ENCODE measurements at places on chromosomes 2 and 18.

- DNase-seq, result no peak
Measured at GRCh38 chr2:218229239-218229638, 12.2 kb downstream of the ARPC2 start.

DNA sequence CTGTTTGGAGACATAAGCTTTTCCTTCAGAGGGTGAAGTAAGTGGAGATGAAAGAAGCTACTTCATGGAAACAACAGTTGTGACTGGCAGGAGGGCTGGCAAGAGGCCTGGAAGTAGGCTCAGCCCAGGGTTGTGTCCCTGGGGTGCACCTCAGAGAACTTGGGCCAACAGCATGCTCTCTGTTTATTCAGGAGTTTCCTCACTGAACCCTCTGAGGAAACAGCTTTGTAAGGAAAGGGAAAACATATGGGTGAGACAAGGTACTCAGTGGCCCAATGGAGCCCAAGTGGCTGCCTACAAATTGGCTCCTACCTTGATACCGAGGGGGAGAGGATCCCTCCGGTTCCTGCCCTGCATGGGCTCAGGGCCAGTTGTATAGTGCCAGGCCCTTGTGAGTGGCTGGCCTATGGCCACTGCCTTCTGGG is 115.5 kb upstream of the ITGA6 start:
- no peak for DNase-seq

- no peak for DNase-seq
Measured at GRCh38 chr18:2027756-2028155, 543.5 kb downstream of the METTL4 start.

- DNase-seq, result peak; percentile 6
Measured at GRCh38 chr18:42706618-42707017, 408.9 kb downstream of the RIT2 start.

DNA sequence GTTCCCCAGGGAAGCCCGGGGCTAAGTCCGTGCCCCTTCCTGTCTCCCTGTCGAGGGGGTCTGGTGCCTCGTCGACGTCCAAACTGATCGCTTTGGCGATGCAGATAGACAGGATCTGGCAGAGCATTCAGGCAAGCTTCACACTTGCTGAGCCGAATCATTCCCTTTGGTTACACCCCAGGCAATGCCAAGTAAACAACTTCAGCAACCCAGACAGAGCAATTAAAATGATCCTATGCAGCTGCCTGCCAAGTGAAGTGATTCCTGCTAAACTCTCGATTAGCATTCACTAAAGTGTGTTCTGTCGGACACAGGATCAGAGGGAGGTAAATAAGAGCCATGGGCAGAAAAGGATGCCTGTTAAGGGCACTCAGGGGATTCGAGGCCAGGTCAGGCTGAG is 108.2 kb upstream of the RAB12 start:
- DNase-seq, result no peak

- DNase-seq, result no peak
Measured at GRCh38 chr2:100619951-100620350, 57.2 kb downstream of the PDCL3 start.

- DNase-seq, result no peak
Measured at GRCh38 chr2:37653805-37654378, 17.6 kb downstream of the CDC42EP3 start.

GRCh38 chr2:61443342-61444041 is 27.4 kb downstream of the USP34 start:
- peak; percentile 96 for DNase-seq

- DNase-seq, result peak; percentile 52
Measured at GRCh38 chr2:206164261-206164862, 4.7 kb downstream of the EEF1B2 start.

DNA sequence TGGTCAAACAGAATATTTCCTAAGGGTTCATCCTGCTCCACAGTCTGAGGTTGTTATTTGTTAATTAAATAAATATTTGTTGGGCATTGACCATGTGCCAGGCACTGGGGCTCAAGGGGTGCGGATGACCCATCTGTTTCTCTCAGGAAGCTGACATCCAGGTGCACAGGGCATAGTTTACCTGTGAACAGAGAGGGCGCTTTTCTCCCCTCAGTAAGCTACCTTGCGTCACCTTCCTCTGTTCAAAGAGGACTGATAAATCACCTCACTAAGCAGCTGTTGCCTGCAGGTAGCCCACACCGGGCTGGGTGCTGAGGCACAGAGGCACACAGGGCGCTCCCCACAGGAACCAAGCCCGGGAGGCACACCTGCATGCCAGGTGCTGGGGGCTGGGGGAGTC is 41.6 kb downstream of the SH3RF3 start:
- DNase-seq, result peak; percentile 24

- DNase-seq, result peak; percentile 60
Measured at GRCh38 chr2:239461291-239462190, 60.7 kb upstream of the HDAC4 start.

DNA sequence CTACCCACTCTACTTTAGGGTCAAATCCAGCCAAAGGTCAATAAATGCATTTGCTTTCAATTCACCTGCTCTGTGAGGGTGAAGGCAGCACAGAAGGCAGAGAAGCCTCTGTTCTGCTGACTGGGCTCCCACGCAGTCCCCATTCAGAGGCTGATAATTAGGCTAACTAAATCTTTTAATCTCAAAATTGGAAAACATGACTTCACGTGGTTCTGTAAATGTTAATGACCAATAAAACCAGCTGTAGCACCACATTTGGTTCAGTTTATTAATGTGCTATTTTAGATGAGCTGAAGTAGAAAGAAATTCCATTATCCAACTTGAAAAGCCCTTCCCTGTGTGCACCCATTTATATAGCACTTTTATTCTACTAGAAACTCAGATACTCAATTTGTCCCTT is 310.6 kb downstream of the C1D start:
- DNase-seq, result no peak

GRCh38 chr2:236720974-236721540 is 151.4 kb downstream of the ACKR3 start:
- no peak for DNase-seq

DNA sequence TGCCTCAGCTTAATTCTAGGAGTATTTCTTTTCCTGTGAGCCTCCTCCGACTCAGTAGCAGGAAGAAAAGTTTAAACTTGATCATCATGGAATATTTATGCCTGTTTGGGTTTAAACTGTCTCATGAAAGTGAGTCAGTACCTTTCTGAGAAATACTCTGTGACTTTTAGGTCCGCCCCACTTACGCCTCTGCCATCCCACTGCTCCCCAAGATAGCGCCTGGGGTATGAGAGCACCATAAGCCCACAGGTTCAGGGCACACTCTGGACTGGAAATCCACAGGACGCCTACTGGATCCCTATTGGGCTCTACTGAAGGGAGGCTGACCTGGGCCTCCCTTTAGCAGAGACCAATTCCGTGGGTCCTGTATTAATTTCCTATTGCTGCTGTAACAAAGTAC is 175.8 kb upstream of the CDH20 start:
- DNase-seq, result no peak

DNA sequence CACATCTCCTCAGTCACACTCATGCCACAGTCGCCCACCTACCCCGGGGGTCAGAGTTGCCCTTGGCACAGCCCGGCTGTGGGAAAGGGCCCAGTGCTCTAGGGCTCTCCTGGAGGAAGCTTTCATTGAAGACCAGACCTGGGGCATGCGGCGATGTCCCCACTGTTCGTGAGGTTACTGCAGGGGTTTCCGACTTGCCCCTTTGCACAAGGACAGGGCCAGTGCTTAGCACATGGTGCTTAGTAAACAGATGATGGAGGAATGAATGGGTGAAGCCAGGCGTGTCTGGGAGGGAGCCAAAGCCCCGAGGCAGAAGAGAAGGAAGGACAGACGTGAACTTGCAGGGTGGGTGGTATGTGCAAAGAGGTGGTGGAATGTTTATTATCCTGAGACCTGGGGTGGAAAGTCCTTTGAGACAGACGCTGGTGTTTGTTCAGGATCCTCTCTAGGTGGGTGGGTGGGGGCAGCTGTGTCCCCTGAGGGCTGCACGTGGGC is 205.9 kb upstream of the ARL4C start:
- no peak for DNase-seq

- no peak for DNase-seq
Measured at GRCh38 chr2:108623616-108624015, 89.3 kb downstream of the LIMS1 start.

DNA sequence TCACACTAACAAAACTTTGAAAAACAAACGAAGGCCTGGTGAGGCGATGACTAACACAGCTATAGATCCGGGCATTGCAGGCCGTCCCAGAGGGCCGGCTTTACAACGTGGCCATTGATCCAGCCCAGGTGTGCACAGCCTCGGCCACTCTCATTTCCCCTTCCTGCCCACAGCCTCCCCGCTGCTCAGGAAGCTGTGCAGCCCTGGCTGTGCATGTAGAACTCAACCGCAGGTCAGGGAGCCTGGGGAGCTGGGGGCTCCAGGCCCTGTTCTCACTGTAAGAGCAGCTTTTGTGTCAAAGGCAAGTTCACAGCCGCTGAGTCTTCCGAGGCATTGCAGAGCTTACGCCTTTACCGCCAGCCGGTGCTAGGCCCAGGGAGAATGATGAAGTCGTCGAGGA is 87.2 kb downstream of the LONRF2 start:
- peak; percentile 13 for DNase-seq

DNA sequence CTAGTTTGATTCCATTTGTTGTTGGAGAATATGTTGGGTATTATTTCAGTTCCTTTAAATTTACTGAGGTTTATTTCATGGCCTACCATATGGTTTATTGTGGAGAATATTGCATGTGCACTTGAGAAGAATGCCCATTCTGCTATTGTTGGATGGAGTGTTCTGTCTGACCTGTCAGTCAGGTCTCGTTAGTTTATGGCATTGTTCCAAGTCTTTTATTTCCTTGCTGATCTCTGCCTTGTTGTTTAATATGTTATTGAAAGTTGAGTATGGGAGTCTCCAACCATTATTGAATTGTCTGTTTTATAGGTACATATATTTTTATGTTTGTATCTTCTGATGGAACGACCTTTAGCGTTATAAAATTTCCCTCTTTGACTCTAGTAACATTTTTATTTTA is 86.3 kb downstream of the PTPN4 start:
- DNase-seq, result peak; percentile 11

GRCh38 chr18:47981320-47981719 is 50.9 kb upstream of the SMAD2 start:
- DNase-seq, result no peak

DNA sequence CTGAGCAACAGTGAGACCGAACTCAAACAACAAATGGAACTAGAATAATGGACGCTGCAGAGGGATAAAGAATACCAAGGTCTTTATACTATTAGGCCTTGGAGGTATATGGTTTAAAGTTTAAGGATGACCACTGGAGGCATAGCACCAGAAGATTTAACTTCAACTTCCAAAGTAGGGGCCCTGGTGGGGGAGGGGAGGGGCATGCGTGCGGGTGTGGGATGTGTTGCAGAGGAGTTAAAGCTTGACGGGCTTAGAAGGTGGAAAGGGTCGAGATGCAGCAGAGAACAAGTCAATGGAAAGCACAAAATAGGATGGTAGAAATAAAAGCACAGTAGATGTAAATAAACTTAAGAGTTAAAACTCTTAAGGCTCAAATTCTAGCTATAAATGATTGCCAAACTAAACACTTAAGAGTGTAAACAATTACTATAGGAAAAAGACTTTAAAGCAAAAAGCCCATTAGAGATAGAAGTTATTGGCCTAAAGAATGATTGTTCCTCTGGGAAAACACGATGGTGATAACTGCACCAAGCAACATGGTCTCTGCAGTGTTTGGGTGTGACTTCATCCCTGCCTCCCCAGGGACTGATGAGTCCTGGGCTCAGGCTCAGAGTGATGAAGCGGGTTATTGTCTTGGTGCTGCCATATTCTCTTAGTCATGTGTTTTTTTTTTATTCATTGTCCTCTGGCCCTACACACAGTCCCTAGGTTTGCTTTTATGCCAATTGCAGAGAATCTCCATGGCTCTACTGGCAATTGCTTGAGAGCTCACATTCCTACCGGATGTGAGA is 13.0 kb downstream of the RRM2 start:
- no peak for DNase-seq

- no peak for DNase-seq
Measured at GRCh38 chr2:63046961-63047320, 3.7 kb upstream of the OTX1 start.

- peak; percentile 51 for DNase-seq
Measured at GRCh38 chr18:56083097-56083521, 495.1 kb upstream of the TCF4 start.

GRCh38 chr2:84792856-84793522 is 87.9 kb downstream of the TRABD2A start:
- no peak for DNase-seq

DNA sequence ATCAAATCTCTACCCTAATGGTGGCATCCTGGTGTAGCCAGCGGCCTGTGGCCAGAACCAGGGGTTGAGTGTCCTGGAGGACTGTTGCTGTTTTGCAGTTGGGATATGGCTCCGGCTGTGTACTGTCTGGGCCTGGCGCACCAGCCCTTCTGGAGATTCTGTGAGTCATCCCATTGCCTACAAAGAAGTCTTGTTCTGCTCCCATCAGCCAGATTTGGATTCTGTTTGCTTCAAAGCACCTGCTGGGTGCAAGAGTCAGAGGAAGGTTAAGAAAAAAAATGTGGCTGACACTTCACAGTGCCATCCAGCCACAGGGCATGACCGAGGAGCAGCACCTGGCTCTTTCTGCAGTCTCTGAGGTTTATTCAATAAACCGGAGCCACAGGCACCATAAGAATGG is 41.0 kb upstream of the ASAP2 start:
- DNase-seq, result no peak

DNA sequence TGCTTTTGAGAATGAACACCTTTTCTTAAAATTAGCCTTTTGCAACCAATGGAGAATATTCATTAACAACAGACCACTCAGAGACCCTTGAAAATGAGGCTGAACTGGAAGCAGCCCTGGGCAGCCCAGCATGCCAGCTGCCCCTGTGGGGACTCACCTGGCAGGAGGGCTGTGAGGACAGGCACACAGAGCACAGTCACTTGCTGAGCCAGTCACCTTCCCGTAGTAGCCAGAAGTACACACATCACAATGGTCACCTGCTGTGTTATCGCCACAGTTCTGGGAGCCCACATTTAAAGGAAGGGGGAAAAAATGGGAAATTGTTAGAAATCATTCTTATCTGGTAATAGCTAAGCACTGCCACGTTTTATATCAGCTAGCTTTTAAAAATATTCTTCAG is 115.5 kb downstream of the LAMA1 start:
- no peak for DNase-seq

DNA sequence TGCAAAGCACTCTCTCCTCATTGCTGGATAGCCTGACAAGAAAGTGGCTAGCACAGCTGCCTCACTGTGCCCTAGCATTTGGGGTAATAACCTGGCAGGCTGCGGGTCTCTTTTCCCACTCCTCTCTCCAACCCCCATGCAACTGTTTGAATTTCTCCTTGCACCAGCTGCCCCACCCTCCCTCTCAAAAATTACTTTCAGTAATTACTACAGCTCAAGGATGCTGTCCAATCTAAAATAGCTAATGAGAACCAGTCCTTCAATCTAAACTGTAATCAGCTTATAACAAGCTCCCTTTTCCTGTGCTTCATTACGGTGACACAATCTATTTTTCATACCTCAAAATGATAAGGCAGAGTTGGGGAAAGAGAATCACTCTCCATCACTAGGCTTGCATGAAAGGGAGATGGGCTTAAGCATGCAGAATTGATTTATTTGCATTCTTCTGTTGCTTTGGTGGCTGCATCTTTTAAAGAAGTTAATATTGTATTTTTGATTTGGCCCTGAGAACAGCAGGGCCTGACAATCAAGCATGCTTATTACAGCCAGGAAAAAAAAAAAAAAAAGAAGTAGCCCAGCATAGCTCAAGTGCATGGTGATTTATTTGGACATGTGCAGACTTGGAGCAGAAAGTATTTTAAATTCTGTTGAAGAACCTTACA is 881.8 kb downstream of the SLC4A3 start:
- no peak for DNase-seq

GRCh38 chr2:37582481-37583220 is 88.8 kb downstream of the CDC42EP3 start:
- DNase-seq, result no peak
